ENCODE measurements at places on chromosomes 4 and X.

GRCh38 chrX:1031521-1032430 is 180.7 kb downstream of the CRLF2 start:
- H3K4me3 ChIP-seq, result no peak overlapping the region
- no peaks in the 10 kb centered on the region for H3K27me3 ChIP-seq
- no peak for DNase-seq
- peaks cover 4% of the 10 kb centered on the region for H3K36me3 ChIP-seq
- H3K4me1 ChIP-seq, result peaks cover 10% of the 10 kb centered on the region

DNA sequence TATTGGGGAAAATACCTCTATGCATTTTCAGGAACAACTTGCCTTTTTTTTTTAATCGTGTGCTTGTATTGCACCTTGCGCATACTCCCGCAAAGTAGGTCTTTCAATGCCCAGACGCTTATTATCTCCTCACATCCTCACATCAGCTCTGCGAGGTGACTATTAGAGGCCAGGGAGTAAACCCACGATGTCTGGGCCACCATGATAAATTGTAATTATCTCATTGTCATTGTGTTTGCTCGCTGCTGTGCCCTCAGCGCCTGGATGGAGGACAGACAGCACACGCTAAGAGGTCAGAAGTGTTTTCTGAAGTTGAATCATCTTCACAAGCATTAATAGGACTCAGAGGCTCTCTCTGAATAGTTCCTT is 1.0 kb upstream of the RELL1 start:
- peaks cover 30% of the 10 kb centered on the region for H3K36me3 ChIP-seq
- H3K27ac ChIP-seq, result no peak overlapping the region
- no peak for DNase-seq
- peaks cover 33% of the 10 kb centered on the region for H3K4me1 ChIP-seq

- H3K27me3 ChIP-seq, result peaks cover 3% of the 10 kb centered on the region
- no peak overlapping the region for H3K4me3 ChIP-seq
- no peaks in the 10 kb centered on the region for H3K4me1 ChIP-seq
- no peaks in the 10 kb centered on the region for H3K36me3 ChIP-seq
- DNase-seq, result no peak
These were observed 13.4 kb downstream of the EVC start for GRCh38 chr4:5724377-5724776.

DNA sequence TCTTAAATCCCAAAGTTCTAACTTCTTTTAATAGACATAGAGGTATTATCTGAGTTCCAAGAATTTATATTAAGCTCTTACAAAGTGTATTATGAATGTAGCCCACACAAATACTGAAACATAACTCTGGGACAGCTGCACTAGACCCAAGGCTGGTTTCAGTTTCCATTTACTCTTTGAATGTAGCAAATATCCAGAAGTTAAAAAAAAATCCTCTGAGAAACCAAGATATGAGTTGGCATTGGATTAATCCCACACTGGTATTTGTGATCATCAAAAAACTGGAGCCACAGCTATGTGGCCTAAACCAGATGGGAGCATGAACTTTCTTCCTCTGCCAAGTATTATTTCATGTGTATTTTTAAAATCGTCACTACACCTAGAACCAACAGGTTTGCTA is 23.6 kb upstream of the SMPX start:
- no peak for DNase-seq
- H3K27ac ChIP-seq, result no peak overlapping the region
- H3K36me3 ChIP-seq, result no peaks in the 10 kb centered on the region
- no peak overlapping the region for H3K4me3 ChIP-seq
- H3K27me3 ChIP-seq, result no peaks in the 10 kb centered on the region

DNA sequence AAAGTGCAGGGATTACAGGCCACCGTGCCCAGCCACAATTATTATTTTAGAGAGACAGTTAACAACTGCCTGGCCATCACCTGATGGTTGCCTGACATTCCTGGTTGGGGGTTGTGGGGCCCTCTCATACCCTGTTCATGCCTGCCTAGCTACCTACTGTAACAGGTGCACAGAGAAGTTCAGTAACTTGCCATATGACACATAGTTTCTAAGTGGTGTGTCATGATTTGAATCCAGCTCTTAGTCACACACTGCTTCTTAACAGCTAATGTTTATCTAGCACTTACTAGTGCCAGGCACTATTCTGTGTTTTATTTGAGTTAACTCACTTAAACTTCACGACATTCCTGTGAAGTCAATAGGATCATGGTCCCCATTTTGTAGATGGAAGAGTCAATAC is 122.7 kb upstream of the JADE1 start:
- no peaks in the 10 kb centered on the region for H3K36me3 ChIP-seq
- no peaks in the 10 kb centered on the region for H3K4me1 ChIP-seq
- H3K27ac ChIP-seq, result no peak overlapping the region
- peaks cover 68% of the 10 kb centered on the region for H3K27me3 ChIP-seq

Data from effector memory CD8-positive, alpha-beta T cell (primary cell).